ELF-1 (cell line): ENCODE measurements at places on chromosomes 5 and 9.

GRCh38 chr5:2739360-2740050, 12.0 kb downstream of the IRX2 start:
- peak; percentile 63 for DNase-seq

DNA sequence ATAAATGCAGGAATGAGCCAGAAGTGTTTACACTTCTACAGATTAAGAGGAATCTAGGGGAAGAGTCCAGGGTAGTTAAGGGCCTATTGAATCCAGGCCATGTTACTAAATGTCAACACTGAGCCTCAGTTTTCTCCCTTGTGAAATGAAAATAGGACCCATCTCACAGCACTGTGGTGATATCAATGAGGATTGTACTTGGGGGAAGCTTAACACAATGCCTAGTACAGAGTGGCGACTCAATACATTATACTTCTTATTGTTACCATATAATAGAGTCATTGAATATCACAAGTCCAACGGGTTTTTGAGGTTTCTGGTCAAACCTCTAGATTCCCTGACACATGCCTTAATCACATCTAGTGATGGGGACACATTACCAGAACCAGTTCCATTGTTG, 4.6 kb downstream of the TRUB2 start:
- no peak for DNase-seq

DNA sequence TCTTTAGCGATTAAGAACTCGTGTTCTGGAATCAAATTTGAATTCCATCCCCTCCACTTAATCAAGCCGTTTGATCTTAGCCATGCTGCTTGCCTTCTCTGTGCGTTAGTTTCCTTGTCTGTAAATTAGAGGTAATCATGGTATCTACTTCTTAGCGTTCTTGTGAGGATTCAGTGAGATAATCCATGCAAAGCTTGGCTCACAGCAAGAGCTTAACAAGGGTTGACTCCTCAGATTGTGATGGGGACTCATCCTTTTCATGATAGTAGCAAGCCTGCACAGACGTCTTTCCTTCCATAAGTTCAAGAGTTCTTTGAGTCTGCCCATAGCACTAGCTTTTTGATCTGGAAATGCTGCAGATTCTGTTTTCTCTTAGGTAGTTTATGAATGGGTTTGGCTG, 72.8 kb downstream of the TRIO start:
- no peak for DNase-seq

DNA sequence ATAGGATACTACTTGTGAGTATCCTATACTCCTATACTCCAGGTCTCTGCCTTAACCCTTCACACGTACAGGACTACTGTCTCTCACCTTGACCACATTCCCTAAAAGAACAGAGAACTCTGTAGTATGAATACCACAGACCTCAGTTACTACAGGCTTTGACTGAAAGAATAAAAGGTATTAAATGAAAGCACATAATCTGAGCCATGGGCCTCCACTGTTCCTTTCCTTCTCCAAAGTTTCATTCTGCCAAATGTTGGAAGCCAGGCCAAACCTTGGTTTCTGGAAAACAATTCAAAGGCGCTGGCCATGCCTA, 191.5 kb downstream of the TSSK1B start:
- DNase-seq, result no peak

GRCh38 chr5:17763301-17763700, 129.0 kb downstream of the TAF11L14 start:
- DNase-seq, result no peak

DNA sequence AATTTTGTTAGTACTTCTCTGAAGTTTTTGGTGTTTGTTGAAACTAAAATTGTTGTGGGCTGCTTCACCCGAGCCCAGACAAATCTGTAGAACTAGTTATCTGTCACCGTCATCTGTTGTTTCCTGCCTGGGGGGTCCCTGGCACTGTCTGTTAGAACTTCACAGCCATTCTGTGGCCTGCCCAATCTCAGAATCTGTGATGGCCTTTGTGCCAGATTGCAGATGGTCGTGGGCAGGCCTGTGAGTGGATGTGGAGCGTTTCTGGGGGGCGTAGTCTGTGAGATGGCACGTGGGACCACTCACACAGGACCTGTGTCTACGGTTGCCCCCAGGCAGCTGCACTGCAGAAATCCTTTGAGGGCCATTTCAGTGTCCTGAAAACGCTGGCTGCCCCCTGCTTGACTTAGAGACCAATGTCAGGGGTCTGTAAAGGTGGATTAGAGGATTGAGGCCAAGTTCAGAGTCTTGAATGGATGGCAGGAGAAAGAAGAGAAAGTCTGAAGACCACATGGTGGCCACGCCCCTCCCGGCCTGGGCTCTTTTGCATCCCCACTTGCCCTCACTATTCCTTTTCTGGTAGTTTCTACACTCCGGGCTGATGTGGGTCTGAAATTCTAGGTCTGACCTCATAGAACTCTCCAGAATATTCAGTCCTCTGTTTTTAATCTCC, 38.3 kb downstream of the TRIO start:
- DNase-seq, result peak; percentile 54
